ENCODE measurements at places on chromosomes 5 and 9.

DNA sequence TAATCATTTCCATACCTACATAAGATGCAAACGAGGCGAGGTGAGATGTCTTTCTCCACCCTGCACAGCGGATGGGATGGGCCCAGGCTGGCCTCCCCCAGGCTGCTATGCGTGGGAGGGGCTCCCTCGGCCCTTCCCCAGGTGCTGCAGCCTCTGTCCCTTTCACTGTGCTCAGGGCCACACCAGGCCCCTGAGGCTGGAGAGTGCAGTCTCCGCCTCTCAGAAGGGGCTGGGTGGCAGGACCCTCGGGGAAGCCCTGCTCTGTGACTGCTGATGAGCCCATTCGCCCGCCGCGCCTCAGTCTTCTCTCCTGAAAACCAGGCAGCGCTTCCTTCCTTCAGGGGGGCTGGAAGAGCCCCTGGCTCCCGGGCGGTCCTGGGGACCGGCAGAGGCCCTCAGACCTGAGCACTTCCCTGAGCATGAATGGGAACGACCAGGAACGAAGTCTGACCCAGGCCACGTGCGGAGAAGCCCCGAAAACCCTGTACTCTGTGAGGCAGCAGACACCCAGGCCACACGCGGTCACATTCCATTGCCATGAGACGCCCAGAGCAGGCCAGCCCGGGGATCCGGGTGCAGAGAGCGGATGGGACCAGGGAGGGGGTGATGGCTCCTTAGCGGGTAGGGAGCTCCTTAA lies 21.9 kb upstream of the NOTCH1 start:
- no peak for DNase-seq

DNA sequence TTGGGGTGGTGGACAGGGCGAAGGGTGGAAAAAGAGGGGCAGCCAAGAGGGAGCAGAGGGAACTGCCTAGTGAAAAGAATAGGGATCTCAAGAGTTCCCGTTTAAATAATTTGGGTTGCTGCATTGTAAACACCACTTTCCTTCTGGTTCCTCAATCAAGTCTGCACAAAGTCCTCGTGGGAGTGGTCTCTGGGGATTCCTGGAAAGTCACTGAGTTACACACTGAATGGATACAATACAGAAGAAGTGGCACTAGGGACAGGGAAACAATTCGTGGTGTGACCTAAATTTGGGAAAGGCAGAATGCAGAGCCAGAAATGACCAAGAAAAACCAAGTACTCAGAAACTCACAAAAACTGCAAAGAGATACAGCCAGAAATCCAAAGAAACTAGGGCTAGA lies 161.7 kb downstream of the CDK5RAP2 start:
- DNase-seq = no peak

GRCh38 chr9:136023410-136024225 lies 62.4 kb upstream of the UBAC1 start:
- DNase-seq = no peak

GRCh38 chr9:7028591-7028990 lies 270.8 kb downstream of the KDM4C start:
- DNase-seq = no peak

- no peak for DNase-seq
Observed at GRCh38 chr5:55720188-55720703, 8.1 kb upstream of the SLC38A9 start.

DNA sequence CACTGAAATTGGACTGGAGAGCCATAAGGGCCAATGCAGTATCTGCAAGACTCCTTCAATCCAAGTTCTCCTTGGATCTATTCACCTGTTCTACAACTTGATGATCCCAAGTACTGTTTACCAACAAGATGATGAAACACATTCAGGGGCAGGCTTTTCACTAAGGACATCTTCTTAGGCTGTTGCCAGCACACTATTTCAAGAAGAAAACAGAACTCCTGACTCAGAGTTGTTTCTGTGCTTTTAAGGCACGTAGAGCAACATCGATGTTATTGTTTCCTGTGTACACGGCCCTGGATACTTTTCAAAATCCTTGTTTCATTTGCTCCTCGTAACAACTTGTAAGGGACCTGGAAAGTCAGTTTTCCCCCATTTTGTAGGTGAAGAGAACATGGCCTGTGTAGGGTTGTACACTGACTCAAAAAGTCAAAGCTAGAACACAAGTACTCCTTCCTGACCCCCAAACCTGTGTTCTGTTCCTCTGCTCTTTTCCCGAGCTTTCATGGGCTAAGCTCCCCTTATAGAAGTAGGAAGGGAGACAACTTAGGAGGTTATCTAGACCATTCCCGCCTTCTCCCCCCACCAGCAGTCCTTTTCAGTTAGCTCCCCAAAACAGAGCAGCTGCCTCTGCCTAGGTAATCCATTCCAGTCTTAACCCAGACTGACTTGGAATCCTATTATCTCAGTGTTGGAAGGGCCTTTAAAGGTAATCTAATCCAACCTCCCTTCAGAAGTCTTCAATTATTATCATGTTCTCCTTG lies 5.2 kb upstream of the MGAT1 start:
- DNase-seq = no peak

- no peak for DNase-seq
Observed at GRCh38 chr5:104370523-104370922, 807.9 kb upstream of the NUDT12 start.

DNA sequence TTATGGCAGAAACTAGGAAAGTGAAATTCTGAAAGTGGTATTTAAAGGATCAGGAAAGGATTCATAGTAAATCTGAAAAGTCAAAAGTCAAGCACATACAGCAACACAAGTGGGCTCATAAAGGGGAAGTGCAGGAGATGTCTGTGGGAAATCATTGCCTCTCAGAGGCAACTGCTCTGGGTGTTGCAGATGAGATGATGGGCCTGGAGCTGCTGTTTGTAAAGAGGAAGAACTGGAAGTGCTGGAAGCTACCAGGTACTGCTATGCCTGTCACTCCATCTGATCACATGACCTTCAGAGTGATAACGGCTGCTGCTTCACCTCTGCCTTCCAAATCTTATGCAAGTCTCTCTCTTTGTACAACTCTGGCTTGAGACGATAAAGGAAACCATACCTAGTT lies 55.9 kb downstream of the ADRB2 start:
- DNase-seq = no peak

- DNase-seq = no peak
Observed at GRCh38 chr5:147483961-147484707, 25.7 kb downstream of the DPYSL3 start.

GRCh38 chr5:88545338-88545737 lies 276.7 kb upstream of the TMEM161B start:
- DNase-seq = no peak

DNA sequence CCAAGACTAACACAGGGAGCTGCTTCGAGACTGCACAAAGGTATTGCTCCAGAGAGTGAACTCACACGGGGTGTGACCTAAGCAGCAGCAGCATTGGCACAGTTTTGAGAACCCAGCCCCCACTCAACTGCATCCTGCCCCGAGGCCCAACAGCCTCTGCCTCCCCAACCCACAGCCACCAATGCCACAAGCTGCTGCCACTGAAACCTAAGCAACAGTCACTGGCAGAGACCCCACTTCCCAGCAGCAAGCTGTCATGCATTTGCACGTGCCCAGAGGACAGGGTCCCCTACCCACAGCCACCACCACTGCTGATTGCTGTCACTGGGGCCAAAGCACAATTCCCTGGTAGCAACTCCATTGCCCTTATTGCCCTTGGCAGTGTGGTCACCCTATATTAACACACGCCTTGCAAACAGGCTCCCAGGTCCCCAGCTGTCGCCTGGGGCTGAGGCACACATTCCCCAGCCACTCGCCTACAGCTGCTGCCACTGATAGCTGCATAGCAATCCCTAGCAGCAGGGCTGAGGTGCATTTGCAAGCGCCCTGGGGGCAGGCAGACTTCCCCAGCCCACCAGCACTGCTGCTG lies 141.0 kb downstream of the AGTPBP1 start:
- no peak for DNase-seq

- no peak for DNase-seq
Observed at GRCh38 chr9:127417131-127418036, 6.8 kb upstream of the ZNF79 start.

DNA sequence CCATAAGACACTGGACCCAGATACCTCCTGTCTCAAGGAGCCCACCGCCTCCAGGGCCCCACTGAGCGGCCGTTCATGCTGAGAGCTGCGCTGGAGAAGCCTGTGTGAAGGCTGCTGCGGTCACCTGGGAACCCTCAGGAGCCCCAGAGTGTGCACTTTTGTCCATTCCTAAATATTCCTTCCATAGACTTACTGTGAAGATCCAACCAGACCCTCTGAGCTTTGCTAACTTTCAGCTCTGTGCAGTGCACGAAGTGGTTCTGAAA lies 119.5 kb downstream of the COL23A1 start:
- DNase-seq = no peak

GRCh38 chr5:52638732-52639131 lies 149.0 kb upstream of the ITGA1 start:
- no peak for DNase-seq

DNA sequence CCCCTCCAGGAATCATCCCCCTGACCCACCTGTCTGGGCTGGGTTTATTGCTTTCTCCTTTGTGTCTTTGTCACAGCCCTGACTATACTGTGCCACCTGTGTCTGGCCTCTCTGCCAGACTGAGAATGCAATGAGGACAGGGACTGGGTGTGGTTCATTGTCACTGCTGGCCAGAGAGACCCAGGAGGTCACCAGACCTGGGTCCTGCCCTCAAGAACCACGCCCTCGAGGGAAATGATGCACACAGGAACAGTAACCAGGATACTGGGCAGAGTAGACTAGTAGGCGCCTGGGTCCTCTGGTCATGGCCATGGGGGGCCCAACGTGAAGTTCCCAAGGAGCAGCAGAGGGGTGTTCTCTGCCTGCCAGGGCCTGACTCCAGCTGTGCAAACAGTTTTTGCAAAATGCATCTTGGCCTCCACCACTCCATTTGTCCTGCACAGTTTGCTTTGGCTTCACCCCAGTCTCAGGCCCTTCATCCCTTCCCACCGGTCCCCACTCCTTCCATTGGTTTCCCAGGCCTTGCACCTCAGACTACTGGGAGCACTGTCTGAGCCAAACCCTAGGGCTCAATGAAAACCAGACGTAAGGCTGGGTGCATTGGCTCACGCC lies 17.8 kb downstream of the RGS3 start:
- DNase-seq = no peak

DNA sequence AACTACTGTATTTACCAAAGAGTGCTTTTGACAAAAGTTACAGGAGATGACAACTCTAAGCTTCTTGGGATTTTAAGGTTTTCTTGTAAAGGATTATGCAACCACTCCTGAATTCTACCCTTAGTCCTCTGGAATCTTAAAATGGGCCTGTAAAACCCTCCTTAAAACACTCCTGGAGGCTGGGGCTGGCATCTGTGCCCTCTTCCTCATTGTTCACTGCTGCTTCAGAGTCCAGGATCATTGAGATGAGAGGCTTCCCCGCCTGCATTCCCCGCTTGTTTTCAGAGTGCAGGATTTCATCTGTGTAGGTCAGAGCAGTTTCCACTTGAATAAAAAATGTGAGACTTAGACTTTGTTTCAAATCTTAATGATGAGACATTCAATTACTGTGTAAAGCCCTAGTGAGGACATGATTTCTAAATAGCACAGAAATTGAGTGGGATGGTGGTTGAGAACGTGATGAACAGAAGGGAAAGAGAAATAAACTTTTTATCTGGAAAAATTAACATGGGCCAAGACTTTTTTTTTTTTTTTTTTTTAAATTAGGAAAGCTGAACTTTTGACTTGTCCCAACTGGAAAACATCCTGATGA lies 40.4 kb downstream of the PCSK5 start:
- no peak for DNase-seq

DNA sequence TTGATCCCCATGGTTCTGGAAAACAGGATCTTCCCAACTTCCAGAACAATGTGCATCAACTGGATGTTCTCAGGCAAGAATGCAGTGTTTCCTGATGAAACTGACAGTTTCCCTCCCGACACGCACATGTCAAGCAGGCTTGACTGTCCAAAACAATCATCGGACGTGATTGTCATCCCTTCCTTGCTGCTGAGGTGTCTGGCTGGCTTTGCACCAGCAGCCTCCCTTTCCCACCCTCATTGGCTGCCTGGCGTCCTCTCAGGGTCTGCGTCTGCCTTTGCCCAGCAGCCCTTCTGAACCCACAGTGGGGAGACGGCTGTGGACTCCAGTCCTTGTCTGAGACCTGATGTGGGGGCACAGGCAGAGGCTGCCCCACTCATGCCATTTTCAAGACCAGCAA lies 110.8 kb downstream of the MARCHF3 start:
- no peak for DNase-seq

DNA sequence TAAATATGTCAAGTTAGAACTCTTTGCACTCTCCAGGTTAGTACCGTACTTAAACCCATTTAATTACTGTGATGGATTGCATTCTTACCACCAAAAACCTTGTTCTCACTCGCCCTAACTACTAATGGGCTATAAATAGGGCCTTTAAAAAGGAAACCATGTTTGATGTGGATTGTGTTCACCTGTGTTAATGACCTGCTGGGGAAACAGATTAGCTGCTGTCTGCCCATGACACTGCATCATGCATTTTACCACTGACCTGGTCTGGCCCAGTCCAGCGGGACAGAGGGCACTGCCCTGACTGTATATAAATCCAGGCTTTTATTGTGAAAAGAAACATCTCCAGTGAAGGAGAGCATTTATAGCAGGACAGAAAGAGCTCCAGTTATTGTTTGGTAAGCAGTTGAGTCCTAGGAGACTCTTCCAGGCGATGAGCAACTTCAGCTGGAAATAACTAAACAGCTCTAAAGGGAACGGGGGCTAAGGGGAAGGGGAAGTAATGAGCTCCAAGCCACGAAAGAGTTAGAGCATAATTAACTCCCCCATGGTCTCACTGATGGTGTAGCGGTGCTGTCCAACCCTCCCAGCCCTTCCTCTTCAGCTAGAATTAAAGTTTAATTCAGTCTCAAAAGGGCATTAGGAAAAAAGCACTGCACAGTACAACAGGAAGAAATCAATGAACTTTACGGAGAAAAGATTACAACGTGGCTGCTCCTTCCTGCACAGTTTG lies 303.1 kb downstream of the ENC1 start:
- DNase-seq = no peak

DNA sequence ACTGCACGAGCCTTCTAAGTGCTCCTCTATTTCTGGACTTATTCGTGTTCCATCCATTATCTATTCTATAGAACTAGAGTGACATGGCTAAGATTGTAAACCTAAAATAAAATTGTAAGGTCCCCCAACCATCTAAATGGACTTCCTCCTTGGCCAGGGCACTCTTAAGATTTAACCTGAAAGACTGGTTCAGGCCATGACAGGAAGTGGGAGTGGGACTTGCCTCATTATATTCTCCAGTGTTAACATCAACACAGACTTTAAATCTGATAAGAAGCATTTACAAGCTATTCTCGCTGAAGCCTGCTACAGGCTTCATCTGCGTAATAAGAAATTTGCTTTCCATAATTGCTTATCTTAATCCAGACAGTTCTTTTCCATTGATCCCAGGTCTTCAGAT lies 117.0 kb downstream of the SSBP2 start:
- DNase-seq = no peak

- no peak for DNase-seq
Observed at GRCh38 chr9:100690438-100690837, 112.6 kb downstream of the CAVIN4 start.

GRCh38 chr9:35156781-35157180 lies 5.0 kb upstream of the UNC13B start:
- no peak for DNase-seq

DNA sequence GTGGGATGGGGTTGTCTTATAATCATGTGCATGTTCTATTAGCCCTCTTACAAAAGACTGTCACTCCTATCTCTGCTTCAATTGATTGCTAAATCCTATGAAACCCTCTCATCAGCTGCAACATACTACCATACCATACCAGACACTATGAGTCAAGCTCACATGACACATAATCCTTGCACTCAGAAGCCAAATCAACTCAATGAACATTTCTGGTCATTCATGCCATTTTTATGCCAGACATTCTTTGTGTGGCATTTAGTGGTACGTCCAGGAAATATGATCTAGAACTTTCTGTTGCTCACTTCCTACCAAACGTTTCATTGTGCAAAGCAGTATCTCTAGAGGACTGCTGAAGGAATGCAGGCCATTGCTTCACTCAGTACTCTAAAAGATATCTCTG lies 159.2 kb upstream of the GNA14 start:
- DNase-seq = no peak

Measured in stimulated activated CD4-positive, alpha-beta T cell treated with anti-CD3 and anti-CD28 coated beads, Interleukin-15, amount 100 ng/mL, for 1 hour (primary cell).